ENCODE measurements at places on chromosomes 12 and 14.

DNA sequence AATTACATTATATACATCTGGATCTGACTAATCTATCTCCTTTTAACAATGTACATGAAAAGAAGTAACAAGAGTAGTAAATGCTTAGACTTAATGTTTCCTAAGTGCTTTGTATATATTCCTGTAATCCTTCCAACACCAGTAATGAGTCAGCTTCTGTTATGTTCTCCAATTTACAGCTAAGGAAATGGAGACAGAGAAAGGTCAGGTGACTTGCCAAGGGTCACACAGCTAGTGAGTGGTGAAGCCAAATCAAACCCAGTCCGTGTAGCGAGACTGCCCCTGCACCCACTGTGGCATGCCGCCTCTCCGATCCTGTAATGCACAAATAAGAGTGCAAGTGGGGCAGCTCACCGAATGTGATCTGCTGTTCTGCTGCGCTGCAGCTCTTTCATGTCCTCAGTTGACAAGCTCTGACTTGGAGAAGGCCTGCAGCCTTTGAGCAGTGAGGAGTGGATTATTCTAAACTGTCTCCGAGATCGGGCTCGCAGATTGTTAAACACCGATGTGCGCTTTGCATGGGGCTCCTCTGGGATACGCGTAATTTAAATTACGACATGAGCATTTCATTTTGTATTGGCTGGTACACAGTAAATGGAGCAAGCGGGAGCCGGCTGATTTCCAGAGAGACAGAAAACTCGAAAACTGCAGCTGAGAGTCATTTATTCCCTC lies 65.1 kb upstream of the KTN1 start:
- no peak for DNase-seq

DNA sequence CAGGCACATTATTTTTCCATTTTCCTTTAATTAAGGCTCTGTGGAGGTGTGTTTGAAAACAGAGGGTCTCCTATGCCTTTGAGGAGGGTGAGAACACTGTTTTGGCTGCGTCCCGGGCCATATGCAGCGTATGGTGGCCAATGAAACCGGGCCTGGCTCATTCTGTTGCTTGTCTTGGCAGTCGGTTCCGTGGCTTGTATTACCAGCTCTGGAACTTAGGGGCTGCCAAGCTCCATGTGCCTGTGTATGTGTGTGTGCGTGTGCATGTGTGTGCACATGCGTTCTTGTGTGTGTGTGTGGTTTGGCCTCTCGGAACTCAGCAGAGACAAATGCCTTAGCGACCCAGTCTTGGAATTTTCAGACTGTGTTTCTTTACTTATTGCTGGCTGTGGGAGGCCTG lies 2.7 kb downstream of the JDP2 start:
- no peak for DNase-seq

GRCh38 chr14:35286707-35287106 lies 5.5 kb upstream of the PSMA6 start:
- no peak for DNase-seq

DNA sequence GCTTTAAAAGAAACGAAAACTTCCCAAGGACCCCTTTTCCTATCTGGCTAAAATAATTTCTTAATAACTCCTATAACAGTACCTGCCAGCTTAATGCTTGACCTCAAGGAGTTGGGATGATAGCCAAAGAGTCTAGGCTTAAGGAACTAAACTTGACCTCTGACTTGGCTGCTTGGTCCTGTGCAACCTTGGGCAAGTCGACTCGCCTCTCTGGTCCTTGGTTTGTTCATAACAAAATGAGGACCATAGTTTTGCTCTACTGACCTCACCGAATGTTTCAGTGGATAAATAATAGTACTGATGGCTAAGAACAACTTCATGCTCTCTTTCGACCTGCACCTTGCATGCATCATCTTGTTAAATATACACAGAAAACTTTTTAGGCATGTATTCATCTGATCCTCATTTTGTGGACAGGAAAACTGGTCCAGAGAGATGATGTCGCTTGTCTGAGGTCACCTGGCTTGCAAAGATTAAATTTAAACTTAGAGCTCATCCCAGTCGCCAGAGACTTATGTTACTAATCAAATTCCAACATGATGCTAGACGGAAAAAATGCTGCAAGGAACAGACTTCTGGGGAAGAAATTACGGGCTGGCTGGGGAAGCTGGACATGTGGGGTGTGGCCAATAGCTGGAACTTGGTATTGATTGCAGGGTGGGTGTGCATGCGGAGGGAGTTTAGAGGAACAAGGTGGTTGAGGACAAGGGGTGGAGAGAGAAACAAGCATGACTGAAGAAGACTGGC lies 38.0 kb upstream of the WSCD2 start:
- DNase-seq, result no peak

DNA sequence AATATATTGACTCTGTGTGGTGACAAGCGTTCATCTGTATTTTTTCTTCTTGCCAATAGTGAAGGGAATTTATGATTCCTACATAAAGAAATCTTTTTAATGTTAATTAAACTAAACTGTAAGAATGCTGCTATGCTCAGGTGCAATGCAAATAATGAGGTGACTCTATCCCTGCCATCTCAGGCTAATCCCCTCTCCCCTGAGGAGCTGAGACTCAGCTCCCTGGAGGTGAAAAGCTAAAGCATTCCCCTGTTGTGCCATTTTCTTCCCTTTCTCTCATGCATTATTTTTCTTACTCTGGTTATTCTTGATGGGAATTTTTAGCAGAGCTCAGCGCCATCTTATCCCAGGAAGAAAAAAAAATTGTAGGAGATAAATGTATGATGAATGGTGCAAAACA lies 113.9 kb upstream of the FGD4 start:
- no peak for DNase-seq

Data from stimulated activated CD8-positive, alpha-beta memory T cell treated with anti-CD3 and anti-CD28 coated beads, Interleukin-7, amount 100 ng/mL, for 48 hours (primary cell).